DMS53 (cell line): ENCODE measurements at places on chromosomes 7 and 10.

DNA sequence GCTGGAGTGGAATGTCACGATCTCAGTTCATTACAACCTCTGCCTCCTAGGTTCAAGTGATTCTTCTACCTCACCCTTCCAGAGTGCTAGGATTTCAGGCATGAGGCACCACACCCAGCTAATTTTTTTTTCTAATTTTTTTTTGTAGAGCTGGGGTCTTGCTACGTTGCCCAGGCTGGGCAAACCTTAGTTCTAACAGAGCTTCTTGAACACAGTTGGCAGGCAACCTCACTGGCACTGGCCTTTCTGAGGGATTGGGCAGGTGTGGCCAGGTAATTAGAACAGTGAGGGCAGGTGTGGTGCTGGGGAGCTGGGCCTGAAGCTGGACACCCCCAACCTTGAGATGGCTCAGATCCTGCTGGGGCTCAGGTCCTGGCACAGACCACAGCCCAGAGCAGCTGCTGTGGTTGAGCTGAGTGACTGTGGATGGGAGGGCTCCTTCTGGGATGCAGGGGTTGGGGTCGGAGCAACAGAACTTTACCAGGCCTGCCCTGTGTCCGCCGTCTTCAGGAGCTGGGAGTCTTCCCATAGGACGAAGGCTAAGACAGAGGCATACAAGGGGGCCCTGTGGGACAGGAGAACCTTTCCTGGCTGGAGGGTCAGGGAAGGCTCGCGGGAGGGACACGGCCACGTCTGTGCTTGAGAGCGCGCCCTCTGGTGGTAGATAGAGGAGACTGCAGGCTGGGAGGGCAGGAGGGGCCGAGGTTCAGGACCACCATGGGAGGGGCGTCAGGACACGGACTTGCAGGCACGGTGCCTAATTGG, 48.2 kb downstream of the COL26A1 start:
- peak; percentile 26 for DNase-seq

DNA sequence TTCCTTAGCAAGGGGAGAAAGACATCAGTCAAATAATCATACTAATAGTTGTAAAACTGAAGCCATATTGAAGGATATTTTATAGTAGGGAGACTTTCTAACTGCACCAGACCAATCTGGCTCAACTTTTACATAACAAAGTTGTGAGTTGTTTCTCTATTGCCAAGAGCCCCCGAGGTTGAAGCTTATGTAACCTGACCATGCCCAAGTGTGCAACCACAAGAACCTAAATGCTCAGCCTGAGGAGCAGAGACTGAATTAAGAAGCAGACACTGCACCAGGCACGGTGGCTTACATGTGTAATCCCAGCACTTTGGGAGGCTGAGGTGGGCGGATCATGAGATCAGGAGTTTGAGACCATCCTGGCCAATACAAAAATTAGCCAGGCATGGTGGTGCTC, 77.3 kb upstream of the ARMC3 start:
- no peak for DNase-seq

DNA sequence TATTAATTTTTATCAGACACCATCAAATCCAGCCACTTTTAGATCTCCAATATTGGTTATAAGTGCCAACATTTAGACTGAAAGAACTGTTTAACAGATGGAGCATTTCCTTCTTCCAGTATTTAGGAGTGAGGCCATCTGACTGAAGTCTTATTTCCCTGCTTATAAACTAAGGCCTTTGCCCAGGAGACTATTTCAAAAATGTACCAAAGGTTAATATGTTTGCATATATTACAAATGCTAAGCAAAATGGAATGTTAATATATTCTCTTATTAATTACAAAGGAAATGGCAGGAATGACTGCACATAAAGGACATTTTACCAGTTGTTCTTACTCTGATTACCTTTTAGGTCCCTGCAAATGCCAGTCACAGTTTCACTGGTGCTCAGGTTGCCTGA, 238.9 kb upstream of the PLXNA4 start:
- DNase-seq: no peak

- peak; percentile 88 for DNase-seq
Measured at GRCh38 chr7:43362652-43363034, 220.3 kb upstream of the STK17A start.

DNA sequence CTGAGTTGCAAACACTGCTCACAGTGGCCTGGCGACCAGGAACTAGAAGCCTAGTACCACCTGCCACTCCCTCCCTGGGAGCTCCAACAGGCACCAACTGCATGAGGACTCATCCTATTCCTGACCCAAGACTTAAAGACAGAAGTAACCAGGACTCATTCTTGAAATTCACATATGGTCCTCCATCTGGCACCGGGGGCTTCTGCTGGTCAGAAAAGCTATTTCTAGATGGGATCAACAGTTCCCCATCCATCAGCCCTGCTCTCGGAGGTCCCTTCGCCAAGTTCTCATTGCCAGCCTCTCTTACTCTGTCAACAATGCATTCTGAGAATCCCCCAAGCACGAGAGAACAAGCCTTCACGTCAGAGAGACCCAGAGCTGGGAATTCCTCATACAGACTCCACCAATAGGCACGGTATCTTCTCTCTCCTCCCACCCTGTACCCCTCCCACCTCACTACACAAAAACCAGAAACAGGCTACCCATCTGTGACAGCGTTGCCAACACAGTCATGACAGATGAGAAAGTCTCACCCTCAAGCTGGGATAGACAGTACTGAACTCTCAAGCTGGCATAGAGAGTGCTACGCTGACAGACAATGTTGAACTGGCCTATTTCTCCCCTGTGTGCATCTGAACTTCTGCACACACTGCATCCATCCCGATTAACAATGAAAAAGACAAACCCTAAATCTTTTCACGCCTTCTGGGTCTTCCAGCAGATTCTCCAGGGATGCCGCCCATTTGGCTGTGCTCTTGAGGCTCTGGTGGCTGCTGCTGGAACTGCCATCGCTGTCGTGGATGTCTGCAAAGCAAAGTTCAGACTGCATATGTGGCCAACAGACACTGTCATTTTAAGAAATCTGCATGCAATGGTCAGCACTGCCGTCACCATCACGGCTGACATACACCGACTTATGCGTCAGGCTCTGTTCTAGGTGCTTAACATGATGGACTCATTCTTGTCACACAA, 15.6 kb downstream of the RGS10 start:
- DNase-seq: peak; percentile 23

GRCh38 chr7:122748195-122748594, 45.5 kb upstream of the RNF148 start:
- no peak for DNase-seq

DNA sequence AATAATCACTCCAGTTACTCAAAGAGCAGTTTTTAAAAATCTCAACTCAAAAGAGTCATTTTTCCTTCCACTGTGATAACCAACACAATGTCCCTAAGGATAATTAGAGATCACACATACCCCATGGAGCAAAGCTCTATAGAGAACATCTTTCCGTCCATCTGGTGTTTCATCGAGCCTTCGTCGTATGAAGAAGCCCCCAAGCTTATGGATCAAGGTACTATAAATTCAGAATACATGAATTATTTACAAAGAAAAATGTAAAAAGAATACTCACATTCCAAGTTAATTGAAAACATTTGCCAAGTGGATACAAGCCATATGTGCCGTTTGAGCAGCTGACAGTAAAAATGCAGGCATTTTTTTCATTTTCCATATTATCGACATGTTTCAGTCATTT, 14.8 kb downstream of the GPAM start:
- no peak for DNase-seq

DNA sequence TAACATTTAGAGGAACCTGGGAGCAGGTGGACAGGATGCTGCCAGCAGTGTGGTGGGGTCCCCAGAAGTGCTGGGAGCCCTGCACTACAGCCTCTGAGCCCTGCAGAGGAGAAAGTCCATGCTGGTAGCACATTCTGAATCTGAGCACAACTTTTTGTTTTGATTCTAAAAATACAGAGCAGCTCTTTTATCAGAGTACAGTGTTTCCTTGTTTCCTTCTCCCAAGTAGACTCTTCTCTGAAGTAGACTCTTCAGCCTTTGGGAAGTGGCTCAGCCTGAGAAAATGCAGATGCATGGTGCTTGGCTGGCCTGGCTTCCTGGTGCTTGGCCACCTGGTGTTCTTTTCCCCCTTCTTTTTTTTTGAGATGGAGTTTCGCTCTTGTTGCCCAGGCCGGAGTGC, 9.1 kb downstream of the ADCY1 start:
- DNase-seq: no peak

DNA sequence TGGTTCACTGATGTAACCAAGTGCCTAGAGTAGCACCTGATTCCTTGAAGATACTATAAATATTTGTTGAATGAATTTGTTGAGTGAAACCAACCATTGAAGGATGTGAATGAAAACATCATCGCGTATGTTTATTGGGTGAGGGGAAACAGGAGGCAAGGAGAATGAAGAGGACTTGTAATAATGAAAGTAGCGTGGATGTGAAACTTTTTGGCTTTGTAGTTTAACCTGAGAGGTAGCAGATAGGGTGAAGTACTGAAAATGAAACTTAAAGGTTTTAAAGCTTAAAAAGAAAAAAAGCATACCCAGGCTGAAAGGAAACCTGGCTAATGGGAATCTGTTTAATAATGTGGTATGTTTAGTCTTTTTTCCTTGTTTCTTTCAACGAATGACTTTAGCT, 5.2 kb downstream of the CCNY start:
- no peak for DNase-seq

GRCh38 chr7:65268782-65269149, 104.9 kb upstream of the ZNF92 start:
- no peak for DNase-seq

DNA sequence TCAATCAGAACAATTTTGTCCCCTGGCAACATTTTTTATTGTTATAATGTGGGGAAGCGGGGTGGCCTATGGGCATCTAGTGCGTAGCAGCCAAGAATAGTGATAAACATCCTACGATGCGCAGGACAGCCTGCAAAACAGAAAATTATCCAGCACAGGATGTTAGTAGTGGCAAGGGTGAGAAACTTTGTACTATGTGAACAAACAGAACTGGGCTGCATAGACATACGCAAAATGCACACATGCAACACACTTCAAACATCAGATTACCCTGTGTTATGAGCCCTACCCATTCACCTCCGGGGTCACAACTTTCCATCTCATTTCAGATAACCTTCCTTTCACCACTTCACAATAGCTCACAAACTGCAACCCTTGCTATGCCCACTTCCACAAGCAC, 3.1 kb downstream of the ZNF786 start:
- DNase-seq: no peak

DNA sequence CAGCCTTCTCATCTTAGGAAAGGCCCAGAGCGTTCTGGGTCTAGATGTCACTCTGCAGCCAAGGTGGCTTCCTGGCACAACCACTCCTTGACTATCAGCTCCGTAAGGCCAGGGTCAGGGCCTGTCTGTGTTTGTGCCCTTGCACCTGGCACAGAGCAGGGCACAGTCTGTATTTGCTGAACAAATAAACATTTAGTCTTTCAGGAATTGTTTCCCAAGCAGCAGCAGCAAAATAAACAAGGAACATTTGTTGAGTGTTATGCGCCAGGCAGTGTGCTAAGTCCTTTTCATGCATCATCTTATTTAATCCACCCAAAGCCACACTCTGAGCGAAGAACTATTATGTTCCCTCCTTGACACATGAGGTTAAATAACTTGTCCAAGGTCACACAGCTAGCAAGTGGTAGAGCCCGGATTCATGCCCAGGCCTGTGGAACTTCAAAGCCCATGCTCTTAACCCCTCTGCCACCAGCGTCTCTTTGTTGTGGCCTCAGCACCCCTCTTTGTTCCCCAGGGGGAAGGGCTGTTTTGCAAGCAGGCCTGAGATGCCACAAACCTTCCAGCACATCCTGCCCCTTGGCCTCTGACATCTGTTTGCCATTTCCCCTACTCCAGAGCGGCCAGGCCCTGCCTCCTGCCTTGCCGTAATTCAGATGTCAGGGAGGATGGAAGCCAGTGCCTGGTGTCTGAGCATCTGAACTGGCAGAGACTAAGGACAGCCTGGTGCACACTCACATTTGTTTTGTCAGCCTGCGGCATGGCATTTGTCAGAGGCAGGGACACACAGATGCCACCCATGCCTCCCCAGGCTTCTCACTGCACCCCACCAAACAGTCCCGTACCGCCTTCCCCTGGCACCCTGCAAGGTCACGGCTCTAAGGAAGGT, 325.8 kb upstream of the ZMIZ1 start:
- peak; percentile 96 for DNase-seq

DNA sequence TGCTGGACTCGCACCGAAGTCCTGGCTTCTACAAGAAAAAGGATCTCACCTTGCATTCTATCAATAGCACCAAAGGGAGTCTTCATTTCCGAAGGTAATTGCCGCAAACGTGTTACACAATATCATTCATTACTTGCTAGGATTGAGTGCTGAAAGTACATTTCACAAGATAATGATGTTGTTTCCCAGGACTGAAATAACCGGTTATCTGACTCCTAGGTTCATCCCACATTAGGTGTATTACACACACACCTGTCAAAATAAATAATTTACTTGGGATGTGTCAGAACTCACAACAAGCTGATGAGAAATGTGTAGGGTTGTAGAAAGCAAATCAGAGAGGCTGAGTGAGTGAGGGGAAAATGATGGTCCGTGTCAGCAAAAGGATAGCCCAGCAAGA, 219.4 kb upstream of the RHOBTB1 start:
- DNase-seq: no peak

GRCh38 chr7:158633055-158633956, 45.7 kb upstream of the PTPRN2 start:
- DNase-seq: no peak

DNA sequence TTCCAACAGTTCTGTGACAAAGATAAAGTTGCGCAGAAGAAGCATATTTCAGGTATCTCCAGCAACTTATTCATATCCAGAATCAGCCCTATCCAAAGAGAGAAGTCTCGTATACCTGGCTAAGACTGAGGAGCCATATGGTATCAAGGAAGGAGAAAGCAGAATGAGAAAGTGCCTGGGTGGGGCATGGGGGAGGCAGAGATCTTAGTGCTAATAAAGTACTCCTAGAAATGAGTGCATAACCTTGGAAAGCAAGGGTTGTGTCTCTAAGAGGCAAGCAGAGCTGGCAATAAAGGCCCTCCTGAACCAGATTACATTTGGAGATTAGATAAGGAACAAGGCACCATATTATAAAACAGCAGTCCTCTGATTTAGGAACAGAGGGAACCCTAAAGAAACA, 12.7 kb downstream of the TASOR2 start:
- DNase-seq: no peak

- DNase-seq: no peak
Measured at GRCh38 chr10:44576702-44577191, 191.8 kb upstream of the CXCL12 start.

- DNase-seq: peak; percentile 66
Measured at GRCh38 chr10:125152450-125153368, 7.7 kb downstream of the CTBP2 start.
